ENCODE measurements at places on chromosomes 1 and 21.

GRCh38 chr1:39721664-39722063, 17.0 kb upstream of the PPIE start:
- no peak for DNase-seq

GRCh38 chr1:8985915-8986813, 40.1 kb downstream of the SLC2A7 start:
- peak; percentile 67 for DNase-seq

DNA sequence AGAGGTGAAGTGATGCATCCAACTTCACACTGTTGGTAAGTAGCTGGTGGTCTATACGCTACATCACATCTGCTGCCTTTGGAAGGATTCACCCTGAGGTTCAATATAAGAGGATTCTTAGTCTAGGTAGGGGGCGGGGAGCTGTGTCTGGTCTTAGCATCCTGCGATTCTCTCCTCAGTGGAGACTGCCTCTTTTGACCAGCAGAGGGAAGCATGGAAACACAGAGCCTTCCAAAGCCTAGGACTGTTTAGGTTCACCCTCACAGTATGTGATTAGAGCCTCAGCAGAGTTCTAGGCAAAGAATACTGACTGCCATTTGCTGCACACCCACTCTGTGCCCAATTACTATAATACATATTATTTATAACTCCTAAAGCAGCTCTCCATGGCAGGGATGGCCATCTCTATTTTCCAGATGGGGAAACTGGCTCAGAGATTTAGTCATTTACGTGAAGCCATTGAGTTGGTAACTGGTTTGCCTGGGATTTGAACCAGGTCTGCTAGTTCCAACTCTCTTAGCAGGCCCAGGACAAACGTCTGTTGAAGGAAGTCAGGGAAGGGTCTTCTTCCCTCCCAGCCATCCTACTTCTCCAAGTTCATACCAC, 28.9 kb upstream of the EFCAB14 start:
- peak; percentile 47 for DNase-seq

GRCh38 chr1:70706381-70707037, 295.4 kb downstream of the CTH start:
- DNase-seq: no peak

DNA sequence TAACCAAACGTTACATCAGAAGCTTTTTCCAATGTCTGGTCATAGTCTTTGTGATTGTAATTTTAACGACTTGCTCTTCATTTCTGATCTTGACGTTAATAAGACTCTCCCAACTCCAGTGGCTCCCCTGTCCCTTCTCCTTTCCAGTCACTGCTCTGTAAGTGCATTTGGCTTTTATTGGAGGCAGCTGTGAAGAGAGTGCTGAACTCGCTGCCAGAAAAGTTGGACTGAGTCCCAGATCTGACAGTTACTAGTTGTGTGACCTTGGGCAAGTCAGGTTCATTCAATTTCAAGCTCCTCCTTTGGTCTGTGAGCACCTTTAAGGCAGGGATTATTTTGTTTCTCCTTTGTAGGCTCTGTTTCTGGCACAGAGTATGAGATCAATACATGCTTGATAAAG, 109.6 kb upstream of the TSPAN2 start:
- no peak for DNase-seq

DNA sequence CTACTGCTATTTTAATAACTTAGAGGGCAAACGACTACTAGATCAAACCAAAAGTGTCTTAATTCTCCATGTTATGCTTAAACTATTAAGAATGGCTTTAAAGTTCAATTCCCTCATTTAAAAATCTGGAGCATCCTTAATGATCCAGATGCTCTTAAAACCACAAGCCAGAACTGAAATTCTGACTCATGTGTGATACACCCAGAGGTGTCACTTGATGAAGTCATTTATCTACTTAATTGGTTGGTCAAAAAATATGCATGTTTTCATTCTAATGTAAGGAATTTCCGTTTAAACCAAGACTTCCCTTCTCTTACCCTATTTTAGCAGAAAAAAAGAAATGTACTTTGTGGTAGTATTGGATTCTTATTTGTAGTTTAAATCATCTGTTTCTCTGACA, 1261.2 kb upstream of the B3GALT2 start:
- DNase-seq: no peak

- DNase-seq: no peak
These were observed 9.5 kb upstream of the DEPDC1 start for GRCh38 chr1:68506386-68506785.

GRCh38 chr1:156914440-156914856, 6.0 kb upstream of the LRRC71 start:
- no peak for DNase-seq

GRCh38 chr1:235885655-235886262, 19.1 kb upstream of the LYST start:
- DNase-seq: no peak

DNA sequence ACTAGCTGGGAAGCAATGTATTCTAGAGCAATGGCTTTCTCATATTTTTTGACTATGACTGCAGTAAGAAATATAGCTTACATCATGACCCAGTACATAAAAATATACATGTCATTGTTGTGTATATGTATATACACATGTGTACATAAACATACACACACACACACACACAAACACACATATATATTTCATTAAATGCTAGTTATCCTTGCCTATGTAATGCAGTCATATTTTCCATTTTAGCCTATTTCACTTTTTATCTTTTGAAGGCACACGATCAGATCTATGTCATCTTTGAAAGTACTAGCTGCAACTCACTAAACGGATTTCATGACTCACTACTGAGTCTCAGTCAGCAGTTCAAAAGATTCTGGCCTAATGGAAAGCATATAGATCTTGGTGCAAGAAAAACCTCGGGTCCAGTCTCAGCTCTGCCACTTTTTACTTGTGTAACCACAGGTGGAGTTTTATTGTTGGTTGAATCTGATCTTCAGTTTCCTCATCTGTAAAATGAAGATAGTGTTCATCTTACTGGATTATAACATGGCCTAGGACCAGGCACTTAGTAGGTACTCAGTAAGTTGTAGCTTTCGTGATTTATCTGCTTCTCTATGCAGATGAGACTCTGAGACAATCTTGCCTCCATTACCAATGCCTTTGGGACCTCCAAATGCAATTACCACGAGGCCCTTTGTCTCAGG, 325.6 kb downstream of the RRAGC start:
- no peak for DNase-seq

DNA sequence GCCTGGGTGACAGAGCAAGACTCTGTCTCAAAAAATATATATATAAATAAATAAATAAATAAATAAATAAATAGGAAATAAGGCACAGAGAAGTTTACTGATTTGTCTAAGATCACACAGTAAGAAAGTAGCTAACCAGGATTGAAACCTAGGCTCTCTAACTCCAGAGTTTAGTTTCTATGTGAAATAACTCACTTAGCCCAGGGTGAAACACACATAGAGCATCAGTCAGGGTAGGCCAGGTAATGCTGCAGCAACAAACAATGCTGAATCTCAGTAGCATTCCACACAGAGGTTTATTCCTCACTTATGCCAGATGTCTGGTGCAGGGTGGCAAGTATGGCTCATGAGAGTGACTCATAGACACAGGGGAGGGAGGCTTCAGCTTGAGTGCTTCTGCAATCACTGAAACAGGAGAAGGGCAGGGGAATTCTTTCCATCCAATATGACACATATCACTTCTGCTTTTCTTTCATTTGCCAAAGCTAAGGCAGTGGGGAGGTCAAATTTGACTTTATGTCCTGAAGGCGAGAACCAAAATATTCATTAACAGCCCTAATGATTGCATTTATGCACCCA, 37.1 kb upstream of the KANK4 start:
- peak; percentile 35 for DNase-seq

- no peak for DNase-seq
These were observed 905.7 kb downstream of the LTN1 start for GRCh38 chr21:28086861-28087581.

DNA sequence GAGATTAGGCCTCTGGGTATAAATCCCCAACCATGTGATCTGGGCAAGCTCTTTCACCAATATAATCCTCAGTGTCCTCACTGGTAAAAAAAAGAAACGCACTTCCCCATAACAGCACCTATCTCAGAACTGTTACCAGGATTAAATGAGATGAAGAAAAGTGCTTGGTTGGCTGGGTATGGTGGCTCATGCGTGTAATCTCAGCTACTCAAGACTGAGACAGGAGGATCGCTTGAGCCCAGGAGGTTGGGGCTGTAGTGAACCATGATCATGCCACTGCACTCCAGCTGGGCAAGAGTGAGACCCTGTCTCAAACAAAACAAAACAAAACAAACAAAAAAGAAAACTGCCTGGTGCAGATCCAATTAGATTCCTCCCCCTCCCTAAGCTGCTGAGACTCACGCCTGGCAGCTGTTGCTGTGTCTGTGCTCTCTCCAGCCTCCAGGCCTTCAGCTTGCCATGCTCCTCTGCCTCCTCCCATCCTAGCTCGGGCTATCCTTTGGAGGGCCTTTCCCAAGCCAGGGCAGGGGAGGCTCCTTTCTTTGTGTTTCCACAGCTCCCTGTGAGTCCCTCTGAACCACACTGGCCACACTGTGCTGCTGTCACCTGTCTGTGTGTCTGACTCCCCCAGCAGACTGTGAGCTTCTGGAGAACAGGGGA, 19.0 kb downstream of the CYB5RL start:
- no peak for DNase-seq

DNA sequence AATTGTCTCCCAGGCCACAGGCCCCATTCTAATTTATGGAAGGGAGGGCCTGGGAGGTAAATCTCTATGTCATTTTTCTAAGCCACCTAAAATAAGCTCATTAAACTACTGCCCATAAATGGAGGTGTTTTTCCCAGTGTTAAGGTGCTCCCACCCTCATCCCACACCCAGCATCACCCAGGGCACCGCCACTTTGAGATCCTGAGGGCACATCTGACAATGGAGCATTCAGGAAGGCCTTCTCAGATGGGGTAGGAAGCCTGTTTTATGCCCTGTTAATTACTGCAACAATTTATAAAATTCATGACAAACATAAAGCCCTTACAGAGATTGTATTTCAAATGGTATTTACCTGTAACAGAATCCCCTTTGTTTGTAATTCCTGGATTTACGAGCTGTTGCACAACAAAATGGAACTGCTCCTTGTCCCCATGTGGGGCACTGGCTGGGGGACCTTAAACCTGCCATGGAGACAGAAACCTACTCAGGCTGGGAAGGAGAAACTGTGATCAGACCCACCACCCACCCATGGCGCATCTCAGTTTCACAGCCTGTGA, 319.5 kb upstream of the USP24 start:
- DNase-seq: no peak

GRCh38 chr1:65176591-65176990, 28.6 kb downstream of the AK4 start:
- DNase-seq: no peak

GRCh38 chr1:7220007-7220406, 434.8 kb downstream of the CAMTA1 start:
- DNase-seq: no peak

DNA sequence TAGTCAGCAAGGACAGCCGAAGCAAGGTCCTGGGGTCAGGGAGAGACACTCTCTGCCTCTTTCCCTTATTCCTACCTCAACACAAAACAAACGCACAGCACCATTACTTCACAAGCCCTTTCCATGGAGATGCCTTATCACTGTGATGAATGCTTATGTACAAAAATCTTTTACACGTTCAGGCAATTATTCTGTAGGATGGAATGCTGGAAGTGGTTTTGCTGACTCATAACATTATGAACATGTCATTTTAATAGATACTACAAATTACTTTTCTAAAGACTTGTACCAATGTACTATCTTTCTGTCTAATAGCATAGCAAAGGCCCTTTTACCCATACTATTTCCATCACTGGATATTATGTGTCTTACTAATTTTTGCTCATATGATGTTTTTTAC, 98.4 kb downstream of the TTLL7 start:
- DNase-seq: no peak

GRCh38 chr1:212780759-212781158, 10.8 kb downstream of the NSL1 start:
- no peak for DNase-seq

DNA sequence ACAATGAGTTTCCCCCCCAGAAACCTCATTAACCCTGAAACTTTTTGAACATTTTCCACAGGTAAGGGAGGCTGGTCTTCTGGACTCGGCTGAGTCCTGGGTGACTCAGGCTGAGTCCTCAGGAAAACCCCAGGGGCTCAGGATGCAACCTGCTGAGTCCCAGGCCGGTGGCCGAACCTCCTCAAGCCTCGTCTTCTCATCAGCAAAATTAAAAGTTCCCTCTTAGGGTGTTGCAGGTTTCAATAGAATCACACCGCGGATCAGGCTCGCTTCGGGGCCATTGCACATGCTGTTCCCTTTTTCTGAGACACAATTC, 35.0 kb upstream of the GRHL3 start:
- DNase-seq: no peak

- DNase-seq: no peak
These were observed 22.7 kb downstream of the ACTL8 start for GRCh38 chr1:17777818-17778217.

DNA sequence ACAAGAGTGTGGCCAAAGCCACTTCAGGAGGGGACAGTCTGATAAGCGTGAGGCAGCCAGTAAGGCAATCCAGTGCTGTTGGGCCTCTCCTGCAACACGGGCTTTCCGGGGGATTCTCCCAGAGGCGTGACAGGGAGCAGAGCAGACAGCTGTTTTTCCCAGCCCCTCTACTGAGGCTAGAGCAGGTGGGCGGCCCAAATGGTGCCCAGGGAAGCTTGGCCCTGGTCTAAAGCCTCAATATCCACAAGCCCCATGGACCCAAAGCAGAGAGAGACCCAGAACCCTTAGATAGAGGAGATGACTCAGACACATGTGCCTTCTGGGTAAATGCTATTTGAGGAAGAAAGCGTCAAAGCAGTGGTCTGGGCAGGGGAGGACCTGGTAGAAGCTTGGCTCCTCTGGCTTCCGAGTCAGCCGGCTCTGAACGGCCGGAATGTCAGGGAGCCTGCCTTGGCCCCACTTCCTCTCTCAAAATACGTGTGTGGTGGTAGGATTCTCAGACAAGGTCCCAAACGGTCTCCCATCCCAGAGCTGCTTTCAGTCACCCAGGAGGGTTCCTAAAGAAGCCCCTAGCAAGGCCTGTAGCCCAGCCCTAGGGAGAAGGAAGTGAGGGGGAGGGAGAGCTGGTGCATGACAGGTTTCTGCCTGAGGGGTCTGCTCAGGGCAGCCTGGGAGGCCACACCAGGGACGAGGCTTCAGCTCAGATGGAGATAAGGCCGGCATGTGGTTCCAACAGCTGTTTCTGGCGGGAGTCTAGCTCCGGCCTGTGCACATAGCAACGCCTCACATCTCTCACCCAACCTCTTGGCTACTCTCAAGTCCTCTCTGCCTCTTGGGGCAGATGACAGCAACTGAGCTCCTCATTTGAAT, 28.8 kb downstream of the PIK3C2B start:
- no peak for DNase-seq

GRCh38 chr1:103525114-103525606, 339 bp upstream of the RNPC3 start:
- DNase-seq: peak; percentile 4

DNA sequence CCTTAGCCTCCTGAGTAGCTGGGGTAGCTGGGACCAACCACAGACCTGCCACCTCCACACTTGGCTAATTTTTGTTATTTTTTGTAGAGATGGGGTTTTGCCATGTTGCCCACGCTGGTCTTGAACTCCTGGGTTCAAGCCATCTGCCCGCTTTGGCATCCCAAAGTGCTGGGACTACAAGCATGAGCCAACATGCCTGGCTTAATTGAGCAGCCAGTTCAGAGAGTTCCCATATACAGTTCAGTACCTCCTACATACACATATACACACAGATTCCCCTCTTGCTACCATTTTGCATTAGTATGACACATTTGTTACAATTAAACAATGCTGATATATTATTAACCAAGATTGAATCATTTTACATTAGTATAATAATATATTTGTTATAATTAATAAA, 2.9 kb downstream of the RNPEP start:
- no peak for DNase-seq
